ENCODE measurements at places on chromosomes 1 and 21.

DNA sequence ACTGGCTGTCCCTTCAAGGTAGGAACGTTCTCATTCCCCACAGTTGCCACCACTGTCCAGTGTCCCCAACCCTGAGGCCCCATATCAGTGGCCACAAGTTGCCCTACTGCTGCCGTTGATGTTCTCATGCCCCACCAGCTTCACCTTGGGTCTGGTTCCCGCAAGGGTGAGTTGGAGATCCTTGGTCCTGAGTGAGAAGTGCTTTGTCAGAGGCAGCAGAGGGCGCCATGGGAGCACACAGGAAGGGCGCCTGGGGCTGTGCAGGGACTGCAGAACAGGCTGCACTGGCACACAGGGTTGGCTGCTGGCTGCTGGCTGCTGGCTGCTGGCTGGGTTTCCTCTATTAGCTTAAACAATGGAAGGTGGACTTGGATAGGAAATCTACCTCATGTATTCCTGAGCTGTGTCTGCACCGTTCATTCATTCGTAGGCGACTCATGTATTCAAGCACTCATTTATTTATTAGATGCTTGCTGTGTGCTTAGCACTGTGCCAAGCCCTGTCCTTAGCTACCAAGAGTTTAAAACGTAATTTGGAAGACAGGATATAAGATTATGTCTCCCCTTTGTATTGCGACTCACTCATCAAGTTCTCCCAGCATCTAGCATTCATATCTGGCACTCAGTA, 2.1 kb upstream of the S100A9 start:
- DNase-seq = peak; percentile 46

GRCh38 chr1:182069028-182069466, 7.5 kb upstream of the ZNF648 start:
- DNase-seq = no peak

DNA sequence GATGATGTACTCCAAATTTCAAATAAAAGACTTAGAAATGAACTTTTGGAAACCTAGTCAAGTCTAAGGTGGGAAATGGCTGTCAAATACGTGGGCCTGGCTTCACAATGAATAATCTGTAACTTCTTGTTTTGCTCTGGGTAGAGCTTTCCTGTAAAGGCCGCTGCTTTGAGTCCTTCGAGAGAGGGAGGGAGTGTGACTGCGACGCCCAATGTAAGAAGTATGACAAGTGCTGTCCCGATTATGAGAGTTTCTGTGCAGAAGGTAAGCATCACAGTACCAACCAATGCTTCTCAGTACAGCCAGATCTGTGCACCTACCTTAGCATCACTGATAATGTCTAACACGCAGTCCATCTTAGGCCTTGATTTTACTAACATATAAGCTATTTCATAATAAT, 73.6 kb downstream of the TPR start:
- DNase-seq = no peak

- DNase-seq = no peak
Observed at GRCh38 chr1:200435200-200435780, 25.5 kb upstream of the ZNF281 start.

- no peak for DNase-seq
Observed at GRCh38 chr21:17370916-17371315, 141.9 kb upstream of the CXADR start.

- DNase-seq = no peak
Observed at GRCh38 chr1:31396633-31397351, 16.2 kb upstream of the SERINC2 start.

- no peak for DNase-seq
Observed at GRCh38 chr1:82343381-82343780, 542.6 kb downstream of the ADGRL2 start.

DNA sequence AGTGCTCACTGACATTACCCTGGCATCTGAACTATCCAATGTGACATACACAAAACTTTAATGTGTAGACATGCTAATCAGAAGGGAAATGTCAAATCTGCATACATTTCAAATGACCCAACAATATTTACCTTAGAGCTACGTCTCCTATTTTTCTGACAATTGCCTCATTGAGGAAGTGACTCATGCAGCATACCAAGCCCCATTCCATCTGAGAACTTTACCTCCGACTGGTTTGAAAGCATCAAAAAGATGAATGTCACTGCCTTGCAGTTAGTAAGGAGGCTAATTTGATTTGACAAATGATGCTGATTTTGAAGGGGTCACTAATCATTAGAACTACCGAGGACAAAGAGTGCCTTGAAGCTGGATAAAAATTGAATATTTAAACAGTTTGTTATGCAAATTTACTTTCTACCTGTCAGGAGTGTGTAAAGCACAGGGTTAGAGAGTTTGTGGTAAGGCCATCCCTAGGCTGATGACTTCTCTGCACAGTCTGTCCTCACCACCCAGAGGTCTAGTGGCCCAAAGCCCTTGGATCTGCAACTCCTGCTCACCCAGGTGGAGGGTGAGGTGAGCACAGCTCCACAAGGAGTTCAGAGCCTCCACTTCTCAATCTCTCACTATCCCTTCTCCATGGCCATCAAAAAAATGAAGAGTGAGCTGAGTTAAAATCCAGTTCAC, 500.3 kb upstream of the C1orf87 start:
- no peak for DNase-seq

- peak; percentile 44 for DNase-seq
Observed at GRCh38 chr1:46489638-46490405, at the start of gene DMBX1. Gene DMBX1, plus strand, starts transcription at chr1:46489836. Its CDS starts 17,175 bp downstream, at chr1:46507011.

- peak; percentile 44 for DNase-seq
Observed at GRCh38 chr1:39666772-39667171, 5.1 kb downstream of the NT5C1A start.

GRCh38 chr1:172646653-172647052, 12.2 kb upstream of the FASLG start:
- DNase-seq = no peak

DNA sequence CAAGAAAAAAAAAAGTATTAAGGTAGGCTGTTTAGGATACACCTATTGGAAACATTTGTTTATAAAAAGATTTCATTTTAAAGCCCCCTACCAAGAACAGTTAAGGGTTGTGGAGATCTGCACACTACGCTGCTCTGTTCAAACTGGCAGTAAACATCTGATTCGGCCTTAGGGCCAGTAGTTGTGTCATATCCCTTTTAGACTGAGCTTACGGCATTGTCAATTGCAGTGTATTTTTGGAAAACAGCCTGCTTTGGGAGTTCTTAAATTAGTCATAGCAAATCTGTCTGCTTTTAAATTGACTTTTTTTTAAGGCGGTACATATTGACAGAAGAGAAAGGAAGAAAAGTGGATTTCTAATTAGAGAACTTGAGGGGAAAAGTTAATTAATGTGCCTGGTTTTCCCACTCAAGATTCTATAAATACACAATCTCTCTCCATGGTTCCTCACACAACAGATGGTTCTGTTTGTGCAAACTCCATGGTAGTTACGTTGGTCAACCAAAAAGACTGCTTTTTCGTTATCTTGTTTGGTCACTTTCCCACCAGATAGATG, 1.7 kb upstream of the ELK4 start:
- no peak for DNase-seq

DNA sequence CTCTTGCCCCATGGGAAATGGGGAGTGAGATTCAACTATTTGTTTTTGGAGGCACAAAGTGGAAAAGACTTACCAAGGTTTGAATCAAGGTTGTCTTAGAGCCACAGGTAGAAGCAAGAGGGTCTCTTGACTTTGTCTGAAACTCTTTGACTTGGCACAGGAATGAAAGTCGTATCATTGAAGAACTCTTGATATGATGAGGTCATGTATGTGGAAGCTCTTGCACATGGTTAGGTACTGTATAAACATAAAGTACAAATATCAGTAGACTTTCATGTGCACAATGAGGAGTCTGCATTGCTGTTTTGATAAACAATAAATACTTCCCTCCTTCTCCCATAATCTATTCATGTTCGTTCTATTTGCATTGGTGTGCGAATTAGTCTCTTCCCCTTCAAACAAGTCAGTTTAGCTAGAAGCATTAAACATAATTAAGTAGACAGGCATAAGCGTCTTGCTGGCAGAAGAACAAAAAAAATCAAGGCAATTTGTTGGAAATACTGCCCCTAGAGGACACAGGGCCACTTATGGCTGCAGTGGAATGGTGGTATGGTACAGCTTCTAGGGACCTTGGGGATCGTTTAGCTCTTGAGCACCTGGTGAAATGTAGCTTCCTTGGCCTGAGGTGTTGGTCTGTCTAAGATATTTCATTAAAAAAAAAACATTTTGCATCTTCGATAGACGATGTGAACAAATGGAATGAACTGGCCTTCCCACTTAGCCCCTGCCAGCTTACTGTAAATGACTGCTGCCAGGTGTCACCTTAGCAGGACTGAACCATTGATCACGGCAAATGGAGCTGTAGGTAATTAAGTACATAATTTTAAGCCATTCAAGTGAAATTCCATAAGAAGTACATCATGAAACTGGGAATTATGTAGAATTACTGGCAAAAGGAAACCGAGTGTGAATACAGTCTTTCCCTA, 218.0 kb upstream of the GALNT2 start:
- no peak for DNase-seq

DNA sequence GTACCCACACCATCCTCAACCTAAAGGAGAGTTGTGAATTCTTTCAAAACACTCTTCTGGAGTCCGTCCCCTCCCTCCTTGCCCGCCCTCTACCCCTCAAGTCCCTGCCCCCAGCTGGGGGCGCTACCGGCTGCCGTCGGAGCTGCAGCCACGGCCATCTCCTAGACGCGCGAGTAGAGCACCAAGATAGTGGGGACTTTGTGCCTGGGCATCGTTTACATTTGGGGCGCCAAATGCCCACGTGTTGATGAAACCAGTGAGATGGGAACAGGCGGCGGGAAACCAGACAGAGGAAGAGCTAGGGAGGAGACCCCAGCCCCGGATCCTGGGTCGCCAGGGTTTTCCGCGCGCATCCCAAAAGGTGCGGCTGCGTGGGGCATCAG, 638 bp upstream of the OLIG2 start:
- DNase-seq = no peak

GRCh38 chr1:54135436-54136120, 17.2 kb downstream of the CDCP2 start:
- no peak for DNase-seq

DNA sequence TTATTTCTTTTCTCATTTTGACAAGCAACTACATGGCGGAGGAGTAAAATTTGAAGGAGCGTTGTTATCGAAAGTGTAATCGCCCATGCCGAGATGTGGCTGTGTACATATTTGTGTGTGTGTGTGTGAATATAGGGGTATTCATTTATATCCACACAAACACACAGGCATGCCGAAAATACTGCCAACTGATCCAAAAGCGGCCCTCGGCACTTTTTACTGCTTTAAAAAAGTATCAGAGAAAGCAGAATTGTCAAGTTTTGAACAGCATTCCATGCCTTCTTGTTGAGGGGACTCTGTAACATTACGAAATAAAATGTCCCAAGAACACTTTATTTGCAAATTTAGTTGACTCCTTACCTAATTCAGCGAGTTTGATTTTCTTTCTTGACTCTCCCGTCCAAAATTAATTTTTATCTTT, 1.1 kb downstream of the PBX1 start:
- no peak for DNase-seq

DNA sequence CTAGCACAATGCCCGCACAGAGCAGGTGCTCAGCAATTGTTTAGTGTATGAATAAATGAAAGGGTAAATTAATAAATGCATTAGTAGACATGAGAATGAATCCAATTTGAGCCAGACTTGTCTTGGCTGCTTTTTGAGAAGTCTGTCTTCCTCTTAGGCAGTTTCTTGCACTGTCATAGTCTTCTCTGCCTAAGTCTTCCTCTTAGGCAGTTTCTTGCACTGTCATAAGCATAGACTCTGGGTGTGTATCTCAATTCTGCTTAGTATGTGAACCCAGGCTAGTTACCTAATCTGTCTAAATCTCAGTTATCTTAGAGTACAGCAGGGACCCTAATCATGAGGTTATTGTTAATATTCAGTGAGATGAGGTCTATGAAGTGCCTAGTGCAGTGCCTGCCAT, 27.2 kb downstream of the NHLH2 start:
- DNase-seq = no peak

DNA sequence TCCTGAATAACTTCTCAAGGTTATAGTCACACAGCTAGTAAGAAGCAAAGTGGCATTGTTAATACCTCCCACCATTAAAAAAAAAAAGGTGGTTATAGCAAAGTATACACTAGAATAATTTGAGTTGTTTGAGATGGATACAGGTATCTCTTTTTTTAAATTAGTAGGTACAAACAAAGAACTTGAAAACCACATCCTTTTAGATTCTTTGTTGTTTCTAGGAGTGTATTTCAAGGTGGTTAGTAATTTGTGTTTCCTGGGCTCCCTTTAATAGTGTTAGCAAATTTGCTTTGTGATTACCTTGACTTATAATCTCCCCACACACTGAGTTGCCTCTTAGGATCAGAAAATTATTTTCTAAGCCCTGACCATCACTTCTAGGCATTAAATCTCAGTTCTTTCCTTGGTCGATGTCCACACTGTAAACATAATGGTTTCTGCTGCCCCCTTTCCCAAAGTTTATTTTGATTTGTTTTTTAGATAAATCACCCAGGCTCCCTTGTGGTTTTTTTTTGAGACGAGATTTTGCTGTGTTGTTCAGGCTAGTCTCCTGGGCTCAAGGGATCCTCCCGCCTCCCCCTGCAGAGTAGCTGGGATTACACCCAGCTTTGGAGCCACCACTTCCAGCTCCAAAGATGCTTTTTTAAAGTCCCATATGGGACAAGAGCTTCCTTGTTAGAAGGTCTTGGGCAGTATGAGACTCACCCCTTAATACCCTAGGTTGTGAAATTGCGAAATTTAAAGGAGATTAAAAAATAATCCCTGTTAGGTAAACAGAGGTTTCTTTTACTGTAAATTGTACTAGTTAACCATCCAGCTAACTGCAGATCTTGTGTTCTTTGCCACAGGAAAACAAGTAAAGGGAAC, 6.2 kb downstream of the AKIRIN1 start:
- DNase-seq = no peak

DNA sequence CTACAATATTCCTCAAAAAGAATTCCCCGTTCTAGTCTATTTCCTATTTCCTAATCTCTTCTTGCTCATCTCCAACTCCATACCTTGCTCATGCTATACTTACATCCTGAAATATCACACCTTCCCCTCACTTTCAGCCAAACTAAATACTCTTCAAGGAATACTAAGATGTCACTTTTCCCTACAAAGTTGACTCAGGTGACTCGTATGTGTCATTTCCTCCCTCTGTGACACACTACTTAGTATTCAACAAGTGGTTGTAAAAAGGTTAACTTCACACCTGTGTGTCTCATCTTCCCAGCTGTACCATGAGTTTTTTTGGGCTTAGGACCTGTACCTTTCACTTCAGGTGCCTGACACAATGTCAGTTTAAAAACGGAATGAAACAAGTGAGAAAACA, 81.9 kb upstream of the LBR start:
- DNase-seq = no peak

DNA sequence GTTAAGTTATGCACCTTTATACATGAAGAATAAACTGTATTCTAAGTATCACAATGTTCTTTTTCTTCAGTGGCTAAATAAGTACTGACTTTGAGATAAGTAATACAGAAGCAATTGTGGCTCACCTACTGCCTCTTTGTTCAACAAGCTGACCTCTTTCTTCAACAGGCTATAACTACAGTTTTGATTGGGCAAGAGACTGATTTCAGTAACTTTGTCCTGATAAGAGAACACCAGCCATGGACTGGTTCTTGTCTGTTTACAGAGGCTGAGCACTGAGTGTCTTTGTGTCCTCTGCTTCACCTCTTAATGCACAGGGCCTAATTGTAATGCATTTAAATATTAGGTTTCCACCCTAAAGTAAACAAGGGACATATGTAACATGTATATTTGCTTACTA, 34.6 kb upstream of the PDE4B start:
- no peak for DNase-seq

GRCh38 chr1:26190373-26190987, at the start of gene CATSPER4:
Gene CATSPER4, plus strand, starts transcription at chr1:26190602. Its CDS starts 26 bp downstream, at chr1:26190628.
- no peak for DNase-seq

- DNase-seq = no peak
Observed at GRCh38 chr1:11794446-11795237, 11.1 kb downstream of the MTHFR start.

- no peak for DNase-seq
Observed at GRCh38 chr21:14762734-14763694, 216.9 kb upstream of the SAMSN1 start.

Measured in stimulated activated CD4-positive, alpha-beta T cell treated with anti-CD3 and anti-CD28 coated beads, Interleukin-4, amount 100 ng/mL, for 48 hours (primary cell).